ENCODE measurements at places on chromosomes 1 and 21. TPM values are rescaled to one million over a fixed set of nuclear protein-coding genes. Genes with fewer than 3 reads are reported as not detected.

Gene GJA4
- 34.7 TPM for total RNA-seq

Gene IL20
- total RNA-seq: not detected

Gene INAVA
- 0.27 TPM for total RNA-seq

Gene CHODL
- total RNA-seq: 0.57 TPM

Gene LCE2A
- total RNA-seq: not detected

Gene MRPS14
- 24.4 TPM for total RNA-seq

Gene LRRC53
- not detected for total RNA-seq

Gene APOBEC4
- total RNA-seq: not detected

Gene PERM1
- 50.1 TPM for total RNA-seq

Gene HES4
- 56.5 TPM for total RNA-seq

Gene CAPN2
- 80.0 TPM for total RNA-seq

Gene DNAH14
- total RNA-seq: 2.2 TPM

DNA sequence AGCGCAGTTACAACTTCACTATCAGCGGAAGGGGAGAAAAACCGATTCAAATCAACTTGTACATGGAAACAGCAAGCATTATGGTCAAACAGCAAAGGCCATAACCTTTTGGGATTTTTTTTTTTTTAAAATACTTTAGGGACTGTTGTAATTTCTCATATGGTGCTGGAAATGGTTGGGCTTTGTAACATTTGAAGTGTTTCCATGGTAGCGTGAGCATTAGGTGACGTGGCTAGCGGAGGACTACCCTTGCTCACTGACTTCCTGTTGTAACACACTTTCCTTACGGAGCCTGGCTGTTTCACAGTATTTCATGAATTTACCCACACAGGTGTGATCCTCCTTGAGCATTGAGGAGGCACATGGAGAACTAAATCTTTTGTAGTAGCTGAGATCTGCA, 269.5 kb downstream of the TM2D1 start:
- no peak for DNase-seq

DNA sequence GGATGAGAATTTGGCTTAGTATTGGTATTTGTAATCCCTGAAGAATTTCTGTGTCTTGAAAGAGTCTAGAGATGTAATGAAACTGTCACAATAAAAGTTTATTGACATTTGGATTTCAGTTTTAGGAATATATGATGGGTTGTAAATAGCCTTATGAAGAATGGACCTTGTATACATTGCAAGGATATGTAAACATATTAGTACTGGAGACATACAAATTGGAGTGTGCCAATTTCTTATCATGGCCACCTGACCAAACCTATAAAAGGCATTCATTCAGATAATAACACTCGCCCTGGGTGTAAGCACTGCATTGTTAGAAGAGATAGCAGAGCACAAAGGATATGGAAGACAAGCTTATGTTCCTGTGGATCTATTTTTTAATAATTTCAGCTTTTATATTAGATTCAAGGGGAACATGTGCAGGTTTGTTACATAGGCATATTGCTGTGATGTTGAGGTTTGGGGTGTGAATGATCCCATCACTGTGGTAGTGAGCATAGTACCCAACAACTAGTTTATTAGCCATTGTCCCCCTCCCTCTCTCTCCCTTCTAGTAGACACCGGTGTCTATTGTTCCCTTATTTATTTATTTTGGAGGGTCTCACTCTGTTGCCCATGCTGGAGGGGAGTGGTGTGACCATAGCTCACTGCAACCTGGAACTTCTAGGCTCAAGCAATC, 8.6 kb downstream of the S1PR1 start:
- DNase-seq: no peak

GRCh38 chr1:235052067-235053008, 76.3 kb downstream of the TOMM20 start:
- no peak for DNase-seq

DNA sequence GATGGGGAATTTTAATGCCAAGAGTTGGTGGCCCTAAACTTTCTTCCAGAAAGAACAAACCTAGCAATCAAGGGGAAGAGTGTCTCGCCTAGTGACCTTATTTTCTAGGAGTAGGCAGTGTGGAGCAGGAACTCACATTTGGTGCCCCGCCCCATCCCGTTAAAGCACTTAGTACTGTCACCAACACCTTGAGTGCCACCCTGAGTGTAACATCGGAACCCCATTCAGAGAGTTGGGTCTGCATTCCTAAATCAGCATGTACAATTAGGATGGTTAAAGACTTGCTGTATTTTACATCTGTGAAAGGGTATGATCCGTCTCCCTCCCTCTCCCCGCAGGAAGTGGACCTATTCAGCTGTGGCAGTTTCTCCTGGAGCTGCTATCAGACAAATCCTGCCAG, 15.5 kb downstream of the ETS2 start:
- no peak for DNase-seq

DNA sequence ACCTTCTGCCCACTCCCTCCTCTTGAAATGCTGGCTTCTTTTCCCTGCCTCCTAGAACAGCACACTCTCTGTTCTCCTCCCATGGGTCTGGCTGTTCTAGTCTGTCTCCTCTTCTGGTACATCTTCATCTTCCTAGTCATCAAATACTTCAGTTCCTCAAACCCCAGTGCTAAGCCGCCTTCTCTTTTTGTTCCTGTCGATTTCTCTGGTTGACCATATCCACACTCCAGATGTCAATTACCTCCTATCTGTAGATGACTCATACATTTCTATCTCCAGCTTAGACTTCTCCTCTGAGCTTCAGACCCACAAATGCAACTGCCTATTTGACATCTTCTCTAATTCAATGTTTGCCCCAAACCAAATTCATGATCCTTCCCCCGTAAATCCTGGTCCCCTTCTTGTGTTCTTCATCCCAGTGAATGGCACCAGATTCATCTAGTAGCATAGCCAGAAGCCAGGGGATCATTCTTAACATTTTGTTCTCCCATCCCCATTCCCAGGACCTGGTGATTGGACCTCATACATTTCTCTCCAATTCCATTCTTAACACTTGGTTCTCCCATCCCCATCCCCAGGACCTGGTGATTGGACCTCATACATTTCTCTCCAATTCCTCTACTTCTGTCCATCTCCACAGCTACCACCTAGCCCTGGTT, 35.9 kb downstream of the USP24 start:
- no peak for DNase-seq

DNA sequence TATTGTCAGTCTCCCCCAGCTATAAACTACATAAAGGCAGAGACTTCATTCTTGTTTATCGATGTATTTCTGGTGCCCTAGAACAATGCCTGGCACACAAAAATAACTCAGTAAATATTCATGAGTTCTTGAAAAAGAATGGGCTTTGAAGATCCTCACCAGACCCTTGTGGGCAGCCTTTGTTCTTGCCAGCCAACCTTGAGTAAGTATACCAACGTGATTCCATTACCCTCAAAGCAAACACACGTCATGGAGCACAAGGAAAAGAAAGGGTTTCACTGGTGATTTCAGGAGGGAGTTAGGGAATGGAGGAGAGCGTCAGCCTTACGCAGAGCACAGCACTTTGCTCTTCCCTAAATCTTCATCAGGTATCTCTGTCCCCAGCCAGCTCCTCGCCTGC, 29.4 kb downstream of the NMNAT2 start:
- DNase-seq: no peak

GRCh38 chr1:235864931-235865525, 1.7 kb downstream of the LYST start:
- no peak for DNase-seq

DNA sequence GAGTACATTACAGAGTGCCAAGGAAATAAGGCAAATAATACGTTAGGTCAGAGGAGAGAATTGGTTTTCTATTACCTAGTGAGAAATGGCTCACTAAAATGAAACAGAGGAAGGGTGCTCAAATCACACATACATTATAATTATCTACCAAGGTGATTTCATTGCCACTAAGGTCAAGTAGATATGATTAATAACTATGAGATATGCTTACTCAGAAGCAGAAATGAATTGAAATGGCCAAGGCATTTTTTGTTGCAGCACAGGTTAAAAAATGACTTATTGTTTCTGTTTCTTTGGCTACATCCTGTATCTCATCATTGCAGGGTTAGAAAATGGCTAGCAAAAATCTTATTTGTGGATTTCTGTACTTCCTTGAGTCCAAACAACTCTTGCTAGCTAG, 154.5 kb upstream of the GORAB start:
- DNase-seq: no peak

DNA sequence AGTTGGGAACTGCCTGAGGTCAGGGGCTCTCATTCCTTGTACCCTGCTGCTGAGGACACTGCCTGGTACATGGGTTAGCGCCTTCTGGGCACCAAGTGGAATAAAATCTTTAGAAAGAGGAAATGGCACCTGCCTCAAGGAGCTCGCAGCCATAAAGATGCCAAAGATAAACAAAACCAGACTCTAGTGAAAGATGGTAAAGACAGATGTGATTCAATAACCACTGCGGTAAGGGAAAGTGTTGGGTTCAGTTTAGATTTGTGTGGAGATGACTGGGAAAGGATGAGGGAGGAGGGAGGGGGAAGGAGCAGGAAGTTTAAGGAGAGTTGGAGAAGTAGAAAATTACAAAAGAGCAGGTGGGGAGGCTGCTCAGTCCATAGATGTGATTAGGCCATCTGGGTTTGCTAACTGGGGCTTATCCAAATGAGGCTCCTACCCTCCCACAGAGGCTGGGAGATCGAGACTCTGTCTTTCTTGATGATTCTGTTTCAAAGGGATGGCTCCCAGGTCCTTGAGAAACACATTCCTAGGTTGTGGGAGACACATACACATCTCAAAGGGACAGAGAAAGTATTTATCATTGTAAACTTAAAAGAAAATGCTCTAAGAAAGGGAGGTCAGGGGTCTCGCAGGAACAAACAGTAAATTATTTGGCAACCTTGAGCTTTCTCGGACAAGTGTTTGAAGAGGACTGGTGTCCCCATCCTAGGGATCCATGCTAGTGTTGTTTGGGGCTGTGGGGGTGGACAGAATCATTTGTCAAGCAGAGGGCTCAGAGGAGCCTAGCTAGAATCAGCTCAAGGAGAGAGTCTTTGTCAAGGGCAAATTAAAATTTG, 65.7 kb upstream of the MORC3 start:
- DNase-seq: no peak

GRCh38 chr21:22536509-22536908, 1538.3 kb downstream of the NCAM2 start:
- DNase-seq: no peak

DNA sequence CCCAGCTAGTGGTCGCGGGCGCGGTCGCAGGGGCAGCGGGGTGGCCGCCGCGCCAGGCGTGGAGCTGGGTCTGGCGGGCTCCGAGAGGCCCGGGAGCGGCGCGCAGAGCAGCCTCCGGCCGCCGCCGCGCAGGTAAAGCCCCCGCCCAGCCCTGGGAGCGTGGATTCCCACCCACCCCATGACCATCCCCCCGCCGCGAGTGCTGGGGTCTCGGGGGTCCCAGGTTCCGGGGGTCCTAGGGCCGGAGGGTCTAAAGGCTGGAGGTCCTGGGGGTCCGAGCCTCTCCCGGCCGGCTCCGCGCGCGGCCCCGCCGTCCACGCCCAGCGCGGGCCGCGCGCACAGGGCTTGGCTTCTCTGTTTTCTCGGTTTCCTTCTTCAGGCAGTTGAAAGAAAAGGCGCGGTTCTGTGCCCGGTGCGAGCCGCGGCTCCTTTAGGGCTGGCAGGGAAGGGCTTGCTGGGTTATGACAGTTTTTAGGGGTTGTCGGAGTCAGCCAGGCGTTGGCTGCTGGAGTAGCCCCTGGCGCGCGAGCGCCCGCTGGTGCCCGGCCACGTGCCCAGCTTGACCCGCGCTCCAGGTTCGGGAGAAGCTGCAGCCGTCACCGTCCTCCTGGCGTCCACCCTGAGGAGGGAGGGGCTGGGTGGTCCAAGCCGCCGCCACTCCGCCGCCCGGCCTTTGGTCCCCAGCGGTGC, 359 bp downstream of the LRRC3 start:
- DNase-seq: peak; percentile 81

DNA sequence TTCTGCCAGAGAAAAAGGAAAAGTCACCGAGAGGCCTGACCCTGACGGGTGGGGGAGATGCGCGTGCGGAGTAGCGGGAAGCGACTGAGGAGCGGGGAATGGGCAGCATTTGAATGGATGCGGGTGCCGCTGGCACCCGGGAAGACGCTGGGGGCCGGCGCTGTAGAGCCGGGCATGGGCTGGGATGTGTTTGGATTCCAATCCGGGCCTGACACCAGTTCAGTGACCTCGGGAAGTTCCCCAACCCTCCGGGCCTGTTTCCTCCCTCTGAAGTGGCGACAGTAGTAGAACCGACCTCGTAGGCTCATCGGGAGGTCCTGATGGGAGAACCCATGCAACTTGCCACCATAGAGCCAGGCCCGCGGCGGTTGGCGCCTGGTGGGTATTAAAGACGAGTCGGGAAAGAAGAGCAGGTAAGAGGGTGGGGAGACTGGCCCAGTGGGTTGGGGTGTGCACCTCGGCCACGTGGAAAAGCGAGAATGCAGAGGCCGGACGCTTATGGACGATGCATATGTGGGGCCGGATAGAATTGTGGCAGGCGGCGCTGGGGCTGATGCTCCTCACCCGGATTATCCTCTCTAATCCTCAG, 642 bp upstream of the SLC16A1 start:
- peak; percentile 81 for DNase-seq

GRCh38 chr1:243667591-243667990, 182.5 kb downstream of the AKT3 start:
- no peak for DNase-seq

DNA sequence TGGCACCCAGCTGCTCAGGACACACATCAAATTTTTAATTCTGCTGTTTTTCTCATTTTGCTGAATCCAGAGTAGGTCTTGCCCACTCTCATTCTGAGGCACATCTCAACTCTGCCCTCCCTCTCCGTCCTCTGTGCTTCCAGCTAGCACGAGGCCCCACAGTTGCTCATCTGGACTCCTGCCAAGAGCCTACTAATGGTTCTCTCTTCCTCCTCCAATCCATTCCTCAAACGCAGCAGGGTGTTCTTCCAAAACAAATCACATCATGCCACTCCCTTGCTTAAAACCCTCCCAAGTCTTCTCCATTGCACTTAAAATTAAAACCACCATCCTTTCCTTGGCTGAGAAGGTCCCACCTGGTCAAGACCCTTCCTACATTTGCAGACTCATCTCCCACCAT, 49.8 kb upstream of the SCAF4 start:
- DNase-seq: no peak

DNA sequence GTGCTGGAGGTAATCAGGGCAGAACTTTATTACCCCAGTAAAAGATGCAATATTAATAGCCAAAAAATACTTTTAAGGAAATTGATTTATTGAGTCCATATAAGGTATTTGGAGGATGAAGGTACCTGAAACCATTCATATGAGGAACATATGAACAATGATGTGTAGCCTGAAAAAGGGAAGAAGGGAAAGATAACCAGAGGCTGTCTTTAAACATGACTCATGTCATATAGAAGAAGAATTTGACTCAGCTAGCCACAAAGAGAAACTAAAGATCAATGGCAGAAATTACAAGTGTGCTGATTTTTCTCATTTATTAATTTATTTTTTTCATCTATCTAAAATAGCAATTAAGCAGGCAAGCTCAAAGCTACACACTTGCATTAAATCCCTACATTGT, 136.2 kb upstream of the DUSP10 start:
- DNase-seq: no peak

GRCh38 chr1:50986653-50987052, 16.6 kb downstream of the CDKN2C start:
- DNase-seq: no peak

GRCh38 chr21:35971824-35972223, 88.5 kb downstream of the SETD4 start:
- DNase-seq: no peak

GRCh38 chr21:42307106-42307505, 8.1 kb downstream of the TFF3 start:
- DNase-seq: peak; percentile 56

GRCh38 chr21:38831526-38832467, 26.1 kb downstream of the ETS2 start:
- peak; percentile 82 for DNase-seq
